ENCODE measurements at places on chromosomes 12 and 14. TPM values are rescaled to one million over a fixed set of nuclear protein-coding genes. Genes with fewer than 3 reads are reported as not detected.

- DNase-seq: no peak
These were observed 468.0 kb downstream of the FUT8 start for GRCh38 chr14:65880507-65880906.

The LRRK2 gene
- total RNA-seq: 0.48 TPM

- no peak for DNase-seq
These were observed 84.1 kb downstream of the BCL11B start for GRCh38 chr14:99187858-99188257.

- no peak for DNase-seq
These were observed 70.1 kb upstream of the GPATCH2L start for GRCh38 chr14:76081642-76082041.

GRCh38 chr14:25247609-25248008 lies 197.7 kb upstream of the STXBP6 start:
- no peak for DNase-seq

- DNase-seq: no peak
These were observed 17.5 kb downstream of the SLC38A4 start for GRCh38 chr12:46808317-46808716.

All from PC-9 (cell line).